Mesothelial cell of epicardium (in vitro differentiated cells): ENCODE measurements at places on chromosomes 4 and X. TPM values are rescaled to one million over a fixed set of nuclear protein-coding genes. Genes with fewer than 3 reads are reported as not detected.

The LAP3 gene
- 36.7 to 38.5 TPM (median 38.1 TPM) in 3 replicates for total RNA-seq

DNA sequence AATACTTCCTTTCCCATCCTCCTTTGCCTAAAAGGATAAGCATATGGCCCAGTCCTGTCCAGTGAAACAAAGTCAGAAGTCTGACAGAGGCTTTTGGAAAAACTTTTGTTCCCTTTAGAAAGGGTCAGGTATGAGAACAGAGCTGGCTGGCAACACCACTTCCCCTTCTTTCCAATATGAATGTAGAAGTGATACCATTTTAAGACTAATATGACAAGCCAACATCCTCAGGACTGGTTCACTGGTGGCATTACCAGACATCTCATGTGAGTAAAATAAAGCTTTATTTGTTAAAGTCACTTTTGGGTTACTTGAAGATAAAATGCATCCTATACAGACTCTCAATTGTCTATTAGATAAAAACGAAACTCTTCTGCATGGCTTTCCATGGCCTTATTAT lies 83.6 kb upstream of the PTCHD1 start:
- no peak for DNase-seq

DNA sequence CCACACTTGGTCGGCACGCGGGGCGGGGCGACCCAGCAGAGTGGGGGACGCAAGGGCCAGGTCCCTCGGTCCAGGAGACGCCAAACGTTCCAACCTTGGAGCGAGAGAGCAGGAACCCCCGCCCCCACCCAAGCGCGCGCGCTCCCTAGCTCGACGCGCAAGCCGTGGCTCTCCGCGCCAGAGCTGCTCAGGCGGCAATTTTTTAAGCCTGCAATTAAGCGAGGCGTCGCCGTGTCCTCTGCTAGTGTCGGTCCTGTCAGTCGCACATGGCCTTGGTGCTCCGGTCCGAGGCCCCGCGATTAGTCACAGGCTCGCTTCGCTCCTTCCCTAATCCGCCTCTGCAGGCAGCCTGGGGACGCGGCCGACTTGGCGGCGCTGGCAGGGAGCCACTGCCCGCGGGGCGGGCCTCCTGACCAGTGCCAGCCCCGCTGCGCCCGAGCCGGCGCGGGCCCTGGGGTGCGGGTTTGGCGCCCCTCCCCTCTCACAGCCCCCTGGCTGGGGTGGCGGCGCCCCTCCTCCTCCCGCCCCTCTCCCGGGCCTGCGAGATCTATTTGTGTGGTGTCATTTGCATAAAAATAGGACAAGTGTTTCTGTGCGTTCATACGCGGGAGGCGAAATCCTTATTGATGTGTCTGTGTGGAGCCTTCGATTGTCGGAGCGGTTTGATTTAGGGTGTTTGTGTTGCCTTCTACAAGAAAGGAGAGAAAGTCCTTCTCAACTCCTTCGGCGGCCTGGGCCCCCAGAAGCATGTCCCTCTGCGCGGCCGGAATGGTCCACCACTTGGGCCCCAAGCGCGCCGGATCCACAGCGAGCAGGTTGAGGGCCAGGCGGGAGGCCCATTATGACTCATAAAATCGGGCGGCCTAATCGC lies 9.8 kb upstream of the BCOR start:
- DNase-seq = no peak

GRCh38 chr4:61298178-61298740 lies 98.1 kb downstream of the ADGRL3 start:
- DNase-seq = no peak

DNA sequence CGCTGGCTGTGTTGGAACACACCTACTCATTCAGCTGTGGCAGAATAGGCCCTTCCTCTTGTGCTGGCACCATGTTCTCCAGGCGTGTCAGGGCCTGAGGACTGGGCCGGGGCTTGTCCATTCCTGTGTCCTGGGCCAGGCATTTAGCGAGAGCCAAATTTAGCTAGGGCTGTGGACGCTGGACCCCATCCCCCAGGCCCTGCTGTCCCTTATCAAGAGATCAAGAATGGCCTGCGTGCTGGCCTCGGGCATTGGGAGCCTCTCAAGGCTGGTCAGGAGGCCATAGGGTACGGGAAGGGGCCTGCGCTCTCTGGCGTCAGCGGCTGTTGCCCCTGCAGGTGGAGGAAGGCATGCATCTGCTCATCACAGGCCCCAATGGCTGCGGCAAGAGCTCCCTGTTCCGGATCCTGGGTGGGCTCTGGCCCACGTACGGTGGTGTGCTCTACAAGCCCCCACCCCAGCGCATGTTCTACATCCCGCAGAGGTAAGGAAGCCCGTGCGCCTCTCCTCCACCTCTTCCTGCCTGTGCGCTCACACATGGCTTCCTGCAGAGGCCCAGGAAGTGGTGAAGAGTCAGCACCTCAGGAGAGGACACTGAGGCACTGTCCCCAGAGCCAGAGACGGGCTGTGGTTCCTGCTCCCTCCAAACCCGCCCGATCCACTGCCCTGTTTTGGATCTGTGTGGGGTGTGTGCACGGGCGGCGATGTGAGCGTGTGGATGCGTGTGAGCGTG lies 15.3 kb downstream of the ABCD1 start:
- no peak for DNase-seq

- no peak for DNase-seq
These were observed 96.2 kb upstream of the MXRA5 start for GRCh38 chrX:3442691-3443090.

DNA sequence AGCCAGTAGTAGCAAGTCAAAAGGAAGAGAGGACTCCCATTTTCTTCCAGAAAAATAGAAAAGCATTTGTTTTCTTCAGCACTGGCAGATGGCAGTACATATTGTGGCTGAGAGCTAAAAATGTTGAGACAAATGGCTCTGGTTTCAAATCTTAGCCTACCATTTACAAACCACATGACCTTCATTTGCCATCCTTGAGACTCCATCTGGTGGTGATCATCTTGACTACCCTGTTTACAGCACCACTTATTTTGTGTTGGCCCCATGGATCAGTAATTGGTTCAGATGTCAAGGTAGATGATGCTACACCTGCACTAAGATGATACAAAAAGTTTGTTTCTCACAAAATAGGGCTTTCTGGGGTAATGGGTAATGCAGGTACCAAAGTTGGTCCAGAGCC lies 951.8 kb upstream of the IGFBP7 start:
- DNase-seq = no peak

The RS1 gene
- not detected in 3 replicates for total RNA-seq

The CPZ gene
- total RNA-seq = 32.0 to 38.6 TPM (median 32.8 TPM) in 3 replicates

DNA sequence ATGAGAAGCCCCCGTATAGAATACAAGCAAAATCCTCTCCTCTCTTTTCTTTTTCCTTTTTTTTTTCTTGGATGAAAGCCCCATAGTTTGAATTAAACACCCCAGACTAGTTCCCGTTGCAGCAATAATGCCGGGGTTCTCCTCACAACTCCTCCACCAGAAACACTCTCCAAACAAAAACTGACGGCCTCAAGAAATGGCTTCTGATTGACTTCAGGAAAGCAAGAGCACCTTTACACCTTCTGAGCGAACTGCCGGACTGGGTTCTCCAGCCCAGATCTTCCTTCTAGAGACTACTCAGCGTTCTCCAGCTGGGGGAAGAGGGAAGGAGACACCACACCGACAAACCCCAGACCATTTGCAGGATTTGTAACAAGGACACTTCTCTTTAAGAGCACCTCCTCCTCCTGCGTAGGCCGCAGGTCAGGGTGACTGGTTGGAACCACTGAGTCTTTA lies 4.0 kb downstream of the HAND2 start:
- no peak for DNase-seq

The TMEM131L gene
- total RNA-seq = 11.0 to 13.9 TPM (median 11.4 TPM) in 3 replicates

The ACE2 gene
- 0.25 to 0.59 TPM (median 0.35 TPM) in 3 replicates for total RNA-seq

DNA sequence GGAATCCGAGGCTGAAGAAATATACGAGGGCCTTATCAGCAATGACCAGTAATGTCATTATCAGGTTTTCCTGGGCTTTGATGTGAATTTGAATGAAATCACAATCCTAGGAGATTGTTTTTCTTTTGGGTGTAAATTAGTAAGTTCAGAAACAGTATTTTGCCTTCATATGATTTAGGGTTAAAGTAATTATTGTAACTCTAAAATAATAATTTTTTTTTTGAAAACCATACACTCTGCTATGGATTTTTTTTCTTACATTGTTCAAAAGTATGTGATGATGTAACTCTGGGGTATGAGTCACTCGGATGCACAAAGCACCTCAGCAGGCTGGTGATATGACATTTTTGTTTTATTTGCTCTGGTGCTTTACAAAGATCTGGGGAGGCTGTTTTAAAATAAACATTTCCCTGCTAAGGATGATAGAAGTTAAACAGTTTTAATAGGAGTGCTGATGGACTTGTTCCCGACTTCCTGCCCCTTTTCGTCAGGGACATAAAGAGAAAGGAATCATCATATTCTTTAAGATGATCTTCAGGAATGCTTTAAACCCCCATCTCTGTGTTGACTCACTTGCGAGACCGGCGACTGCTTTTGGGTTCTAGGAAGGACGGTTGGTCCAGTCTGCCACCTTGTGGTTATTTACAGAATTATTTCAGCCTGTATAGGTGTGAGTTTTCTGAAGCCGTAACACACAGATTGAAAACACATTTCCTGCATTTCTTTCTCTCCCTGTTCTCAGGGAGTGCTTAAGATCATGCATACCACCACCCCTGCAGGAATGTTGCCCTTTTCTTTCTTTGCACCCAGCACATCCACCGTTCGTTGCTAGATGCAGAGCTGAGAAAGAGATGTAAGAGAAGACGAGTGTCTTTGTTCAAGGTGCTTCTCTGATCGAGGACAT lies 72.5 kb downstream of the RAPGEF2 start:
- DNase-seq = peak; percentile 67

- DNase-seq = no peak
These were observed 422.1 kb downstream of the BCOR start for GRCh38 chrX:39675619-39676018.

The ARHGAP36 gene
- not detected in 3 replicates for total RNA-seq

DNA sequence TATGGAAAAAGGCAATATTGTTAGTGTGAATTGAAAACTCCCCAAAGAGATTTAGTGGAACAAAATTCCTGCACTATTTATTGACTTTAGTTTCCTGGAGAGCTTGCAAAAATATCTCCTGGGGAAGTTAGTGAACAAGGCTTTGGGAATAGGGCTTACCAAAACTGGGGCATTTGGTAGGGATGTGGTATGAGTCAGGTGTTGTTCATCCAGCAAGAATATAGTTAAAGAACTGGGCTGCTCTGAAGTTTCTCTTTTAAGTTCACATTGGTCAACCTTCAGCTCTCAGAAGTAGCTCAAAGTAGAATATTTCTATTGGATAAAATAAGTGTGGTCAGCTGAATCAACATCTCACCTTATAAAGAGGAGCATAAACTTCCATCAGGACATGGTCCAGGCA lies 185.0 kb downstream of the CPE start:
- DNase-seq = no peak

The PRSS12 gene
- 43.5 to 46.7 TPM (median 46.2 TPM) in 3 replicates for total RNA-seq

The RASGEF1B gene
- total RNA-seq = 6.8 to 7.2 TPM (median 7.2 TPM) in 3 replicates

GRCh38 chr4:123921339-123921738 lies 524.7 kb downstream of the SPRY1 start:
- no peak for DNase-seq

The REELD1 gene
- total RNA-seq = 0.13 to 0.45 TPM (median 0.16 TPM) in 3 replicates

GRCh38 chr4:153024466-153024865 lies 88.3 kb downstream of the FHDC1 start:
- no peak for DNase-seq

DNA sequence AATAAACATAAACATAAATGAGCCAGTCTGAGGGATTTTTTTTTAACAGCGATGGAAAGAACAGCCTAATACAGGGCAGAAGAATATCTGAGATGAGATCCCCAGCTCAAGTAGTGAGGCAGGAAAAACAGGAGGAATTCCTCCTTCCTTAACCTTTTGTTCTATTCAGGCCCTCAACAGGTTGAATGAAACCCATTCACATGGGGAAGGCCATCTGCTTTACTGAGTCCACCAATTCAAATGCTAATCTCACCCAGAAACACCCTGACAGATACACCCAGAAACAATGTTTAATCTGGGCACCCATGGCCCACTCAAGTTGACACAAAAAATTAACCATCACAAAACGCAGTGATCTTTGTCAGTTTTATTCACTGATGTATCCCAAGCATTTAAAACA lies 45.5 kb downstream of the SMIM31 start:
- no peak for DNase-seq

DNA sequence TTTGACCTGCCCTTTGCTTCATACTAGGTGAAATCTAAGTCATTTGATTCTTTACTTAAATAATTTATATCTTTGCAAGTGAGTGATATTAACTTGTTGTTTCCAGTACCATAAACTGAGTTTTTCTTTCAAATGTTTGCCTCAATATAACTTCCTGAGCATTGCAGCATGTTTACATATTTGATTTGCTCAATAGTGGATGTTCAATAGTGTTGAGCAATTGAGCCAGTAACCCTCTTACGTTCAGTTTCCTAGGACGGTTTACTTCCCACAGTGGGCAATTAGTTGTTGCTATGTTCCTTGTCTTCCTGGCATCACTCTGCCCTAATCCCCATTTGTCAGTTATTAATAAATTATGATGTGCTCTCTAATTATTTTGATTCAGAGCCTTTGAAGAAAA lies 278.5 kb downstream of the EPHA5 start:
- DNase-seq = no peak

- DNase-seq = no peak
These were observed 96.3 kb downstream of the MAML3 start for GRCh38 chr4:140057701-140058100.

- DNase-seq = no peak
These were observed 50.2 kb downstream of the ANKRD17 start for GRCh38 chr4:73208376-73208775.

The TXK gene
- 1.5 to 1.7 TPM (median 1.7 TPM) in 3 replicates for total RNA-seq

The AR gene
- 7.1 to 7.7 TPM (median 7.2 TPM) in 3 replicates for total RNA-seq

The CTAG2 gene
- not detected in 3 replicates for total RNA-seq

DNA sequence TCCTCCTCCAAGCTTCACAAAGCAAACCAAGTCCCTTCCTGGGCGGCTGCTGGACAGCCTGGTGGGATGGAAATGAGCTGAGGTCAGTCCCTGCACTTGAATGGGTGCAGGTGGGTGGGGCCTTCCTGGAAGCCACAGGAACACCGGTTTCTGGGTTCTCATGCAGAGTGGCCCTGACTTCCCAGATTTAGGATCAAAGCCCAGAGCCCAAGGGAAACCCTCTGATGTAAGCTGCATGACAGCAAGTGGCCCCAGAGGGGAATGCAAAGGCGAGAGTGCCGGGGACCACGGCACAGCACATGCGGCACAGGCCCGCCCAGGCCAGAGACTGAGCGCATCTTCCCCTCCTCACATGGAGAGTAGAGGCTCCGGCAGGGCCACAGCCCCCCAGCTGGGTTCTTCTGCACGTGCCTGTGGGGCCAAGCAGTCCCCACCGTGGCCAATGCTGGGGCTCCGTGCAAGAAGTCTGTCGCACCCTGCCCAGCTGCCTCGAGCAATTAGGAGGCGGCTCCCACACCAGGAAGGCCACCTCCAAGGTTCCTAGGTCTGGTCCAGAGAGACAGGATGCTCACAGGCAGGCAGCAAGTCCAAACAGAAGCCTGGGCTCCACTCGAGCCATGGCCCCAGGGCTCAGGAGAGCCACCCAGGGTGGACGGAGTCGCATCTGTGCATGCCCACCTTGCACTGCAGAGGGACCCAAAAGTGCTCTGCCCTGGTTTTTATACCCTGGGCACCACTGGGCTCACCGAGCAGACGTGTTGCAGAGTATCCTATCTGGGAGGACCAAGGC lies 83.0 kb downstream of the HTRA3 start:
- no peak for DNase-seq

The PCDH10 gene
- total RNA-seq = 21.3 to 22.3 TPM (median 21.3 TPM) in 3 replicates
